ENCODE measurements at places on chromosomes 5 and 9.

DNA sequence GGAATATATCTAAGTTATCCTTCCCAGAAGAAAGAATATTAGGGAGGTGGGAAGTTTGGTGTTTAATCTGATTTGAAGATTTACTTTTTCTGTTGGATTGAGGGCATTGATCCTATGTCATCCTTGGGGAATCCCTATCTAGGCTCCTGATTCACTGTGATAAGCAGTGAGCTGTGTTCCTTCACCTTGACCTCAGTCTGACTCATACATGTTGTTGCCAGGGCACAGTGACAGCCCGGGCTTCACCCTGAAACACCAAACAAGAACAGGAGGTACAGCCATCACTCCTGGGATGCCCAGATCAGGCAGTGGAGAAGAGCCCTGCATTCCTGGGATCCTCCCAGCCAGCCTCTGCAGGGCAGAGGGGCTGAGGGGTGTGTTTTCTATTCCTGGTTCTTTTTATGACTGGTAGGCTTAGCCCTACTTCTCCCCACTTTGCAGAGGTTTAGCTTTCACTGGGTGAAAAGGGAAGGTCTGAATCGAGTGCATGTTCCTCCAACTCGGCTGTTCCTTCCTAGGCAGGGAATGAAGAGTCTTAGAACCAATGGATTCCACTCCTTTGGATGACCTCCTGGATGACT, 3.1 kb upstream of the FAM53C start:
- no peaks in the 10 kb centered on the region for H3K36me3 ChIP-seq
- no peak for DNase-seq

GRCh38 chr9:130908878-130909355, 12.3 kb upstream of the QRFP start:
- no peaks in the 10 kb centered on the region for H3K27me3 ChIP-seq
- H3K27ac ChIP-seq = no peak overlapping the region
- no peaks in the 10 kb centered on the region for H3K36me3 ChIP-seq
- no peaks in the 10 kb centered on the region for H3K4me1 ChIP-seq

DNA sequence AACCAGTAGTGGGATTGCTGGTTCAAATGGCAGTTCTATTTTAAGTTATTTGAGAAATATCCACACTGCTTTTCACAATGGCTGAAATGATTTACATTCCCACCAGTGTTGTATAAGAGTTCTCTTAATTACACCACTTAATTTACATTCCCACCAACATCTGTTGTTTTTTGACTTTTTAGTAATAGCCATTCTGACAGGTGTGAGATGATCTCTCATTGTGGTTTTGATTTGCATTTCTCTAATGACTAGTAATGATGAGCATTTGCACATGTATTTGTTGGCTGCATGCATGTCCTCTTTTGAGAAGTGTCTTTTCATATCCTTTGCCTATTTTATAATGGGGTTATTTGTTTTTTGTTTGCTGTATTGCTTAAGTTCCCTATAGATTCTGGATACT, 688.3 kb downstream of the PRR16 start:
- no peaks in the 10 kb centered on the region for H3K27me3 ChIP-seq
- no peak overlapping the region for H3K4me3 ChIP-seq
- no peaks in the 10 kb centered on the region for H3K4me1 ChIP-seq
- H3K36me3 ChIP-seq = no peaks in the 10 kb centered on the region

GRCh38 chr5:6197427-6197826, 180.9 kb downstream of the MED10 start:
- H3K4me1 ChIP-seq = peaks cover 3% of the 10 kb centered on the region
- H3K27ac ChIP-seq = no peak overlapping the region
- no peaks in the 10 kb centered on the region for H3K36me3 ChIP-seq
- no peak overlapping the region for H3K4me3 ChIP-seq
- no peaks in the 10 kb centered on the region for H3K27me3 ChIP-seq

DNA sequence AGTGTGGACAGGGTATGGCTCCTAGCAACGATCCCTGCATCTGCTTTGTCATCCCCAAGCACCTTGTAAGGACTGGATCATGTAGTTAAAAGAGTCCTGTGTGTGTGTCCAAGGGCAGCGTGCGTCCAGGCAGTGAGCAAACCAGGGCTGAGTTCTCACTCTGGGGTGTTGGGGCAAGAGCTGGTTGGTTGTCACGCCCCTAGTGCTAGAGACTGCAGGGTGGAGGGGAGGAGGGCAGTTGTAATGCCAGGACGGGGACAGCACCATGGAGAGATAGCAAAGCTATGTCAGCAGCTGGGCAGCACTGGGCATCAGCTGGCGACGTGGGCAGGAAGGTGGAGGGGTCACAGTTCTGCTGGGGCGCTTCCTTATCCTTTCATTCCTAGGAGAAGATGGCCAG, 100.8 kb downstream of the ZNF618 start:
- peak overlapping the region; percentile 39 for H3K4me3 ChIP-seq
- H3K27ac ChIP-seq = no peak overlapping the region
- H3K4me1 ChIP-seq = peaks cover 3% of the 10 kb centered on the region
- H3K27me3 ChIP-seq = no peaks in the 10 kb centered on the region

GRCh38 chr5:176651472-176651980, 4.2 kb downstream of the TSPAN17 start:
- H3K4me3 ChIP-seq = no peak overlapping the region
- peaks cover 12% of the 10 kb centered on the region for H3K4me1 ChIP-seq
- no peak for DNase-seq
- peaks cover 5% of the 10 kb centered on the region for H3K36me3 ChIP-seq
- H3K27me3 ChIP-seq = no peaks in the 10 kb centered on the region
- no peak overlapping the region for H3K27ac ChIP-seq

GRCh38 chr9:27118916-27119315, 9.9 kb downstream of the TEK start:
- no peak for DNase-seq
- peaks cover 2% of the 10 kb centered on the region for H3K4me1 ChIP-seq
- H3K36me3 ChIP-seq = no peaks in the 10 kb centered on the region
- no peaks in the 10 kb centered on the region for H3K27me3 ChIP-seq

DNA sequence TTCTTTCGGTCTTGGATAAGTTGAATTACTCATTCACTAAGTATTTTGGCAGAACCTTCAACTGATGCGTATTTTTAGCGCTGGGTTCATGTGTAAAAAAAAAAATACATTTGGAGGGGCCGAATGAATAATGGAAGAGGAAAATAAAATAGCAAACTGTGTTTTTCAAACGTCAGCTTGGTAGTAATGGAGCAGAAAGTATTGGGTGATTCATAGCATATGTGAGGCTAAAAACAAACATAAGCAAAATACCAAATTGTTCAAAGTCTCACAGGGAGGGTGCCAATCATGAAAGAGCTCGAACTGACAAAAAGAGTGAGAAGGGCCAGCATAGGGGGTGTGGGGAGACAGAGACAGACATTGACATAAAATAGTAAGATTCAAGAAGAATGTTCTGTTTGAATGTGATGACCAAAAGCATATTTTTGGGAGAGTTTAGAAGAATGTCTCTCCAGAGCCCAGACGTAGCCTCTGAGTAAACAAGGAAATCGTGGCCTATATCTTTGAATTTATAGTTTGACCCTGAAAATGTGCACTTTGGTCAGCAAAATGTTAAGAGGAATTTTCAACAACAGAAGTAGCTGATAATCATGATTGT, 174.9 kb upstream of the HMHB1 start:
- H3K27me3 ChIP-seq = no peaks in the 10 kb centered on the region
- no peak overlapping the region for H3K27ac ChIP-seq
- no peak for DNase-seq
- no peak overlapping the region for H3K4me3 ChIP-seq

DNA sequence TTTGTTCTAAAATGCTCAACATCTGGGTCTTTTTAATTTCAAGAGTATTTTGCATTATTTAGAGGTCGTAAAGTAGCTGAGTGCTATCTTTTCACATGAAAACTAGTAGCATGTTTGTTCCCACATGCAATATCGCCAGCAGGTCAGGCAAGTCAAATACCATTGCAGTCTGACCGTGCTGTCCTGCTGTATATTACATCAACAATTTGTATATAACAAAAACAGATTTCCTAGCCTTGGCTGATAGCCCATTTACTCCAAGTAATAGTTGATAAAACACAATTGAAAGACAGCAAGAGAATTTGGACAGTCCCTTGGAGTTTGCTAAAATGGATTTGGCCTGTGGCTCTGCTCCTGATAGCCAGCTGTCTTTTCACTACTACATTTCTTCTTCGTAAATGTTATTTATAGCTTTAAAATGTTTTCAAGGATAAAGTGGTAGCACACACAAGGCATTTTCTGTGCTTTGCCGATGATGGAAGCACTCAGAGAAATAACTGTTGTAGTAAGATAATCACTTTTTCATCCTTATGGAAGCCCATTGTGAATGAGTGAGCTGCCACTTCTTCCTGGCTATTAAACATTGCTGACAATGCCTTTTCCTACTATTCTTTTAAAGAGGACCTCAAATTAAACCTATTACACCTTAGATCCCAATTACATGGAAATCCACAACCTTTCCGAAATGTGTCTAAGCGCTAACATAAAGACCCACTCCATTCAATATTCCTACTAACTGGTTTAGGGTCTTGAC, 992.1 kb downstream of the MAT2B start:
- no peaks in the 10 kb centered on the region for H3K4me1 ChIP-seq
- no peaks in the 10 kb centered on the region for H3K36me3 ChIP-seq
- no peak overlapping the region for H3K4me3 ChIP-seq
- no peaks in the 10 kb centered on the region for H3K27me3 ChIP-seq

GRCh38 chr5:72951671-72952468, 4.0 kb upstream of the FCHO2 start:
- H3K36me3 ChIP-seq = no peaks in the 10 kb centered on the region
- H3K27ac ChIP-seq = no peak overlapping the region
- H3K27me3 ChIP-seq = no peaks in the 10 kb centered on the region

DNA sequence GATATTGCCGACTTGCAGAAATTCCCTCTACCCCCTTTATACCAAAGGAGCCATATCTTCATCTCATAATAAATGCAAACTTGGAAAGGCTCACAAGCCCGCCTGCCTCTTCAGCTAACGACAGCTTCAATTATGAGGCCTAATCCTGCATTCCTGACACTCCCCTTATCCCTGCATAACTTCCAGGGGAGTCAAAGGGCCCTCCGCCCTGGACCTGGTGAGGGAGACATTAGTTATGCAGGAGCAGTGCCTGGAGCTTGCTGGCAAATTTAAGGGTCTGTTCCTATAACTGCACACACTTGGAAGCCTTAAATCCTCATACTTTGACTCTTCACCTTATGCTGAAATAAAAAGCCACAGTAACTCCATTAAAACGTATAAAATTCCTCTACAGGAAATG, 617.9 kb downstream of the BNC2 start:
- DNase-seq = no peak
- no peak overlapping the region for H3K27ac ChIP-seq
- no peak overlapping the region for H3K4me3 ChIP-seq
- no peaks in the 10 kb centered on the region for H3K36me3 ChIP-seq
- peaks cover 10% of the 10 kb centered on the region for H3K4me1 ChIP-seq

DNA sequence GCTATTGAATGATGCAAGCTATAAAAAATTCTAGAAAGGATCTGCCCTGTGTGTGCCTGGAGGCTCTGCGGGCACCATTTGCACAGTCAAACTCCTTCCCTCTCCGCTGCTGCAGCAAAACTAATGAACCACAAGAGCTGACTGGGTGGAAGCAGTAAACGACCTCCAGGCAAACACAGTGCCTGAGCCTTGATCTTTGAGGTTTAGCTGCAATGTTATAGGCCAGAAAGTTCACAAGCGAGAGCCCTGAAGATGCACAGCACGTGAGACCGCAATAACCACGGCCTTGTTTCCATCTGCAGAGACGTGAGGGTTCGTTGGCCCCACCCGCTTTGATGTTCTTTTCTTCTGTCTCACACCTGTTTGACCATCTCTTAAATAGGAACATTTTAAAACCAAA, 69.2 kb upstream of the S1PR3 start:
- no peak overlapping the region for H3K27ac ChIP-seq
- DNase-seq = peak; percentile 82
- no peak overlapping the region for H3K4me3 ChIP-seq
- no peaks in the 10 kb centered on the region for H3K27me3 ChIP-seq

- H3K4me1 ChIP-seq = no peaks in the 10 kb centered on the region
- H3K27ac ChIP-seq = no peak overlapping the region
- no peaks in the 10 kb centered on the region for H3K27me3 ChIP-seq
- DNase-seq = peak; percentile 75
- H3K4me3 ChIP-seq = no peak overlapping the region
Observed at GRCh38 chr9:126287166-126287866, 39.3 kb upstream of the MVB12B start.
